ENCODE measurements at places on chromosomes 5 and 9. TPM values are rescaled to one million over a fixed set of nuclear protein-coding genes. Genes with fewer than 3 reads are reported as not detected.

CARTPT gene
- total RNA-seq: not detected

ADAMTS13 gene
- total RNA-seq: 27.9 TPM

PIK3R1 gene
- 49.4 TPM for total RNA-seq

IFNA8 gene
- not detected for total RNA-seq

TTC23L gene
- 1.2 TPM for total RNA-seq

HAVCR1 gene
- total RNA-seq: not detected

FAM193B gene
- 227 TPM for total RNA-seq

SLC46A2 gene
- not detected for total RNA-seq

RELL2 gene
- 12.6 TPM for total RNA-seq

SLC6A3 gene
- 22.4 TPM for total RNA-seq

PCDHB7 gene
- 3.4 TPM for total RNA-seq

PCDHGA11 gene
- 12.5 TPM for total RNA-seq
